ENCODE measurements at places on chromosomes 2 and 18.

DNA sequence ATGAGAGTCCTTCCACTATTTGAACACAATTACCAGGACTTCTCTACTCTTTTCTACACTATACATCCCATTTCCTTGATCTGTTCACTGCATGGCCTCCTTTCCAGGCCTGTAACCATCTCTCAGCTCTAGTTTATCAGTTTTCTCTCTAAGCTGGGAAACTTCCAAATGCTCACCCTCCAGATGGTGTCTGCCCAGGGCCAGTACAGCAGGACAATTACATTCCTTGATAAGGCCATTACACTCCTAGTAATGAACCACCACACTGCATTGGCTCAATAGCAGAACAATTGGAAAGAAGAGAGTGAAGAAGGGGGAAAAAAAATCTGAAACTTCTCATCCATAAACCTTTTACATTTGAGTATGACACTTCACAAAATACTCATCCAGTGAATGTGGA is 359.1 kb downstream of the ALK start:
- no peak for DNase-seq

DNA sequence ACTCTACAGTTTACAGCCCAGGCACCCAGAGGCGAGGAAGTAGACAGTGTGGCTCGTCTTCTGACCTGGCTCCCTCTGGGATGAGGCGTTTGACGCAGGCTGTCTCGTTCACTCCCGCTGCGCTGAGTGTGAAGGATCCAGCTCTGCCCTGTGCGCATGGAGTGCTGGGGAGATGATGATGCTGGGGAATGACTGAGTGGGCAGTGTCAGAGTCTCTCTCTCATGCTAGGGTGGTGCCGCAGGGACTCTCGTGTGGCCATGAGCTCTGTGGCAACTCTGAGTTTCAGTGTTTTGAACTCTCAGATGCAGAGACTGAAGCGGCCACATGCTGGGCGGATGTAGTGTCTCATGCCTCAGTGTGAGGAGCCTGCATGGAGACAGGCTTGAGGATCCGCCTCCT is 118.4 kb upstream of the TPO start:
- DNase-seq, result no peak

DNA sequence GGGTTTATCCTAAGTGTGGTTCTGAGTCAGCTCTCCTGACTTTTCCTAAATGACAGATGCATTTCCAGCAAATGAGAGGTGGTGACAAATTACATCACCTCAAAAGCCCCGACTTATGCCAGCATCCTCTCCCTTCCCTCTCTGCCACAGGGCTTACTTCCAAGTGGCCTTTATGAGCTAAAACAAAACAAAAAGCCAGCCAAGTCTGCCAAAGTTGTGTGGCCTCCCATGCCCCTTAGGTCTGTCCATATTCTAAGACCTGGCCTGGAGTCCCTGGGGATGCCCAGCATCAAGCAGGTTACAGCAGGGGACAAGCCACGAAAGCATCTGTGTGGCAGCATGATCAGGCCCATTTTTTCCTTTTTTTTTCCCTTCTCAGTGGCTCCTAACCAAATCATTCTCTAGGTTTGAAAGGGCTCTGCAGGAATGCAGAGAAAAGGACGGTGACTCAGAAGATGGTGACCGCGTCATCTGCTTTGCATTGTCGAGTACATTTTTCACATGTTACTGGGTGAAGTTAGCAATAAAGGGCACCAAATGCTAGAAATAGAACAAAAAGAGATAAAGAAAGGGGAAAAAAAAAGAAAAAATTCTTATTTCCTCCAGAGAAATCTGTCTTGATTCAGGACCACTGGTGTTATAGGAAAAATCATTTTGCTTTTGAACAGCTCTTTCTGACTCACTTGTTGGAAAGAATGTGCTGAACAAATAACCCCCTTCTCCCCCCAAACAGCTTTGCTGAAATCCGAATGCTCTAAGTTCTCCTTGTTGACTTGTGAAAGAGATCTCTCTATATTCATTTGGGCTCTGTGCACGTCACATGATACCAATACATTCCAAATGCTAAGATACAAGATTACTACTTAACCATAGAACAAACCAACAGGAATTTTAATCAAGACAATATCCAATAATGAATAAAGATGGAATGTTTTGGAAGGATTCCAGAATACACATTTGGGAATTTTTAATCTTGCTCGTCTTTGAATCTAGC is 178.7 kb downstream of the EN1 start:
- DNase-seq, result no peak

- no peak for DNase-seq
Measured at GRCh38 chr2:235598532-235599531, 105.0 kb downstream of the AGAP1 start.

DNA sequence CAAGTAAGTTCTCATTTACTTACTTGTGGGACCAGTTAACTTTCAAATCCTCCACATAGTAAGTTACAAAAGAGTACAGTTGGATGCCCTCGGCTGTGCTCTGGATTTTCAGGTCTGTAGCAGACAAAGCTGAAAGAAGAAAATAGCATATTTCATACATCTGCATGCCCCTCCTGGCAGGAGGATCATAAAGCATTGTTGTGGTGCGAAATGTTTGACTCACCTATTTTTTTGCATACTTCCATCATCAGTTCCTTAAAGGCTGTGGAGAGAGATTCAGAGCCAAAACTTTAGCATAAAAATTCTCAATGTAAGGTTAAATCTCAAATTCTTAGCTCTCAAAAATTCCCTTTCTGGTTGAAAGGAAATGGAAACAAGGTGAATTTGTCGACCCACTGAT is 70.8 kb upstream of the LPIN2 start:
- DNase-seq, result no peak

GRCh38 chr18:6086731-6087130 is 191.4 kb upstream of the TMEM200C start:
- DNase-seq, result no peak

GRCh38 chr2:165572151-165572550 is 102.7 kb downstream of the CSRNP3 start:
- no peak for DNase-seq

DNA sequence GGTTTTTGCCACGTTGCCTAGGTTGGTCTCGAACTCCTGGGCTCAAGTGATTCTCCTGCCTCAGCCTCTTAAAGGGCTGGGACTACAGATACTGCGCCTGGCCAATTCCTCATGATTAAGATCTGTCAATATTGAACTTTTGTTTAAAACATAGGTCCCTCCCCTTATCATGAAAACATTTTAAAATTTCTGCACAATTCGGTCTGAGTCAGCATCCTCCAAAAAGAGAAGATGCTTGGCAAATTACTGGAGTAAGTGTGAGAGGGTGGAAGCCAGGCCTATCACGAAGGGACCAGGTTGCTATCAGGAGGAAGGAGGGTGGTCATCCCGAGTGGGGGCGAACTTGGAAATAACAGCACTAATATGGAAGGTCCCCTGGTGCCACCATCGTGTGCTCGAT is 10.8 kb upstream of the CRYGA start:
- no peak for DNase-seq

DNA sequence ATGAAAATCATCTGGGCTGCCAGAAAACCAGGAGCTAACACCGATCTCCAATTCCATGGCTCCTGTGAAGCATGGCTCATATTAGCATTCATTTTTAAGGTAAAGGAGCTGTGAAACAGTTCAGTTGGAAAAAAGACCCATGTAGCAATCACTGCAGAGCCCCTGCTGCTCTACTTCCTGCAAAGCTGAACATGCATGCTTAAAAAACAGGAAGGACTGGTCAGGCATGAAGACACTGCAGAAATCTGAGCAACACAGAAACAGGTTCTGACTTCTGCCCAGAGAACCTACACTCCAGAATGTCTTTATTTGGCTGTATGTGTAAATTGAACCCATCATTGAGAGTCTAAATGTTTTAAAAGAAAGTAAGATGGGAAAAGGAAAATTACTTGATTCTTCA is 950.6 kb downstream of the DCDC2C start:
- DNase-seq, result no peak

DNA sequence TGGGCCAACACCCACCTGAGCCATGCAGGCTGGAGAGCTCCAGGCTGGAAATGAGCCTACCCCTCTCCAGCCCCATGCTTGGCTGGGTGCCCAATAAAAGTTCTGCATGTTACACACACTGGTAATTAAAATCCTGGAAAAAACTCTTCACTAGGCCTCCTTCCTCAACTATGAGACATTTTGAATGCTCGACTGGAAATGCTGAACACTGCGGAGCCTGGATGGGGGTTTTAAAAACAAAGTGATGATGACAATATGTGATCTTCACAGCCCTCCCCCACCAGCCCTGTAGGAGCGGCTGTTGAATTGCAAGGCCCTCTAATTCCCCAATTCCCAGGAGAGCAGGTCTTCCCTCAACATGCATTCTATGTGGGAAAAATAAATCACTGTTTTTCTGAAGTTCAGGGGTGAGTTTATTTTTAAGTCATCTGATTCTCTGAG is 179.2 kb downstream of the TTC32 start:
- no peak for DNase-seq

DNA sequence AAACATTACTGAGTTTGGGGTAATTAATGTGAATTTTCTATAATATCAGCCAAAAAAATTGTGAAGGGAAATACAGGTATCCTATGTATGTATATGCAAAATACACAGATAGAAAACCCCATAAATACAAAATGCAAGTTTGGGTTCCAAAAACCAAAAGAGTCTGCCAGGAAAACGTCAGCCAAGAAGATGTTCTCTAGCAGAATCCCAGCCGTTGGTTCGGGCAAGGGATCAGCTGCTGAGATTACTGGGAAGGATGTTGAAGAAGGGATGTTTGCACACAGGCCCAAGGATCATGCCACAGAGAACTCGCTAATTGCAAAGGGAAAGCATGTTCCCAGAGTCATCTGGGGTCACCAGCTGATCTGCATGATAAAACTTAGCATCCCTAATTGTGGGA is 9.5 kb upstream of the ANO7 start:
- no peak for DNase-seq

GRCh38 chr2:54639609-54640008 is 83.9 kb upstream of the EML6 start:
- DNase-seq, result no peak

DNA sequence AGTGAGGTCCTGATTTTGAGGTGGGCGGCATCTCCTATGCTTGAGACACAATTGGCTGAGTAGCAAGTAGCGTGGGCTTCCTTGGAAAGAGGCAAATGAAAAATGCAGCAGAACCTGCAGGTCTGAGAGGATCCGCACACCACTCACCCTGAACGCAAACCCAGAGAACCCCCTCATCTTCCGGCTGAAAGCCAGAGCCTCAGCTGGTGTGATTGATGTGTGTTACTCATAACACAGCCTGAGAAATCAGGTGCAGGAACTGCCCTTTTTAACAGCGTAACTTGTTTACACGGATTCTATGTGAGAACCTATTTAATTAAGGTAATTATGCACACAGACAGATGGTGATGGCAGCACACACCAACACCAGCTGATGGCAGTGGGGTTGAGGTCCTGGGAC is 123.4 kb downstream of the MRO start:
- DNase-seq, result no peak

GRCh38 chr2:210428393-210429179 is 48.0 kb downstream of the LANCL1 start:
- no peak for DNase-seq

GRCh38 chr2:66667301-66667700 is 232.4 kb downstream of the MEIS1 start:
- no peak for DNase-seq

- DNase-seq, result no peak
Measured at GRCh38 chr2:106054321-106054720, 139.8 kb downstream of the UXS1 start.

DNA sequence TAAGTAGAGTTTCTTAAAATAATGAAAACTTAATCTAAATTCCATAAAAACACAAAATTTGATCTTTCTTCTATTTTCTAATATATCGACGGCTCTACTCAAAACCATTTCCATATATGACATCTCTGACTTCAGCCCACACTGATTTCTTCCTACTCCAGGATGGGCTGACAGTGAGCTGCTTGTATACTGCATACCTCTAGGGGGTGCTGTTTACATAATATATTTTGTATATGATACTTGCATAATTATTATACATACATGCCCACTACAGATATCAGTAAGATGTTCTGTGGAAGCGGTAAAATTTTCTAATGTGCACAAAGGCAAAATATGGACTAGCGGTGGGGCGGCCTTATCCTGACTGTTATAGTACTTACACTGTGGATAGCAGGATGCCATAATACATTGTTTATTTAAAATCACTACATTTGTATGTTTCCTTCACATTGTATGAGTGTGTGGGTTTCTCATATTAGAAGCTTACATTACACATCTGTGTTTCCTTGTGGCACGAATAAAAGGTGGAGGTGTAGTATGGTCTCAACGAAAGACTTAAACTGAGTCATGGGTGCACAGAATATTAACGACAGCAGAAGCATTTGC is 66.1 kb upstream of the NXPH2 start:
- no peak for DNase-seq

DNA sequence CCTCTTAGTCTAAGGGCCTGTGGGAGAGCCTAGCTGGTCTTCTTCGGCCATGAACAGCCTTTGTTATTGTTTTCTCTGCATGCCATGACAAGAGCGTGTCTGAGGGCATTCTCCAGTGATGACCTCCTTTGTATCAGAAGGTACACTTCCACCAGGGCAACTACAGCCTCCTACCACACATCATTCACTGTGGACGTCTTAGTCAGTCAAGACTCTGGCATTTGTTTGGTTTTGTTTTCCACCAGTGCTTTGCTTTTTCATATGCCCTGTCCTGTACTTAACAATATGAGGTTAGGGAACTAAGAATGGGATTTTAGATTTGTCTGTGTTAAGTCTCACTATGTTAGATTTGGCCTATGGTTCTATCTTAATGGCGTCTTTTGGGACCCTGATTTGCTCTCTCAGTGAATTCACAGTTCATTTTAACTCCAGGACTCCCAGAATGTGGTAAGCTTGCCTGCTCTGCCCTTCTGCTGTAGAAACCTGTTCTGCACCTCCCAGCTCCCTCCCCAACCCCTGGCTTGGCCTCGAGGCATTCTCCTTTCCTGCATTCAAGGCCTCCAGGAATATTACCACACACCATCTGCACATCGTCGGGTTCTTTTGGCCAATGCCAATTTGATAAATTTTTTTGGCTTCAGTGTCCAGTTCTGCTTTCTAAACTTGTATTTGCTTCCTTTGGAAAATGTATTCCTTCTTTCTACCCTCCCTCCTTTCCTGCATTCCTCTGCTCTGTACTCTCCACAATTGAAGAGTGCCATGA is 42.8 kb upstream of the IL1R1 start:
- DNase-seq, result no peak

DNA sequence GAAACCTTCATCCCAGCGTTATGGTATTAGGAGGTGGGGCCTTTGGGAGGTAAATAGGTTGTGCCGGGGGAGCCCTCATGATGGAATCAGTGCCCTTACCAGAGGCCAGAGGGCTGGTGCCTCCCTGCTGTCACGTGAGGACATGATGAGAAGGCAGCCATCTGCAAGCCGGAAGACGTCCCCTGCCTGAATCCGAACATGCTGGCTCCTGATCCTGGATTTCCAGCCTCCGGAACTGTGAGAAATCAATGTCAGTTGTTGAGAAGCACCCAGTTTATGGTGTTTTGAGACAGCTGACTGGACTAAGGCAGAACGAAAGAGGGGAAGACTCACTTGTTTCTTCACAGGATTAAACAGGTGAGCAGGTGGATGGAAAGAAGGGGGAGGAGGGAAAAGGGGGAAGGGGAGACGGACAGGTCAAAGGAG is 13.0 kb upstream of the KLF11 start:
- DNase-seq, result no peak

- no peak for DNase-seq
Measured at GRCh38 chr2:210000464-210001324, 1.7 kb upstream of the RPE start.

- no peak for DNase-seq
Measured at GRCh38 chr18:24982831-24983230, 369.1 kb downstream of the ZNF521 start.

- no peak for DNase-seq
Measured at GRCh38 chr2:49131801-49132200, 22.5 kb downstream of the FSHR start.

Measured in activated T-helper 1 cell treated with anti-CD3 and anti-CD28 coated beads, Interleukin-2, amount 50 U/mL, for 16 hours (primary cell).